ENCODE measurements at places on chromosomes 13 and 19. TPM values are rescaled to one million over a fixed set of nuclear protein-coding genes. Genes with fewer than 3 reads are reported as not detected.

DNA sequence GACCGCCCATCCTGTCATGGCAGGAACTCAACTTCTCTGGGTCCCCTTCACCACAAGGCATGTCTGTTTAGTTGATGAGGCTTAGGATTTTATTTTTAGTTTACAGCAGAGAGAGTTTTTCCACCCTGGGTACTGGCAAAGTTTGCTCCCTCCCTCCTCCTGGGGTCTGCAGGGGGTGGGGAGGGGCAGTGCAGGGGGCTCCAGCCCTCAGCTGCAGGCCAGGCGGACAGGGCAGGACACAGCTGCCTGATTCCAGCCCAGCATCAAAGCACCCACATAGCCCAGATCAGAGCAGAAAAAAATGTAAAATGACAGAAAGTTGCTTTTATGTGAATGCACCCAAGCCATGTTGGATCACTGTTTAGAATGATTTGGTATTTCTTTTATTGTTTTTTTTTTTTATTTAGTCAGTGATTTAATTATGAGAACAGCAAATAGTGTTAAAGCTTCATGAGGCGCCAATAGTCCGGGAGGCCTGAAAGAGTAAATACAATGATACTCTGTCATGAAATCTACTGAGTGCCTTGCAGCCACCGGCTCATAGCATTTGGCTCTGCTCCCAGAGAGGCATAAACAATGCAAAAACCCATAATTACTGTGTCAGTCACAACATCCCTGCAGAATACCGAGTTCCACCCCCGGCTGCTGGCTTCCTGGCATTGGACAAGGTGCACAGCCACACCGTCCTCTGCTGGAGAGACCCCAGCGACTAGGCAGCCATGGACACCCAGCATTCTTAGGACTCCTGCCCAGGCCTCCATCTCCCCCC lies 923.5 kb downstream of the UQCRFS1 start:
- no peak for DNase-seq

GRCh38 chr13:61830475-61830874 lies 414.8 kb upstream of the PCDH20 start:
- no peak for DNase-seq

GRCh38 chr13:111183959-111184358 lies 68.8 kb downstream of the ARHGEF7 start:
- no peak for DNase-seq

GRCh38 chr19:3420909-3421619 lies 54.7 kb downstream of the NFIC start:
- no peak for DNase-seq

DNA sequence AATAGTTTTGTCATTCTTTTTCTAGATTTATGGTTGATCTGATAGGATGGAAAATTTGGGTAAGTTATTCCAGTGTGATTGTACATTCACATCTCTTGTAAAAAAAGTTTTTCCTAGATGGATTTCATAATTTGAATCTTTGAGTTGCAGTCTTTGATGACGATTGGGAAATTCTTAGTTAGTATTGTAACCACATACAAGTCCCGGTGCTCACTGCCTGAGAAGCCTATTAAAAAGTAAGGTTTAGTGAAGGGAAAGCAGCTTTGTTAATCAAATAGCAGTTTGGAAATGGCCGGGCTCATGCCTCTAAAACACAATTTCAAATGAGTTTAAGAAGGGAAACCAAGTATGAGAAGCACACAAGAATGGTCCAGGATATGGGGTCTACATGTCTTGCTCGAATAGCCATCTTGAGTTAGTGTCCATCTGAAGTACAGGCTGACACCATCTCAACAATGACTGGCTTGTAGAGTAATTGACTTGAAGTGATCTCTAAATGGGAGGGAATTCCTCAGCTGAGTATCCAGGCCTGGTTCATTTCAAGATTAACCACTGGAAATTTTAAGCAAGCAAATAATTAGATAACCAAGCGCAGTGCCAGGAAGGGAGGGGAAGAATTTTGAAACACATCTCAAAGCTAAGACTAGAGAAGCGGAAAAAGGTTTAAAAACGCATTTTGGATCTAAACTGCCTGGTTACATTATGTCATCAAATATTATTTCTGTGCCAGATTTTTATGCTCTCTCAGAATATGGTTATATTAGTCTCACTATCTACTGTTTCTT lies 1145.6 kb upstream of the MIR17HG start:
- no peak for DNase-seq

GRCh38 chr19:36169084-36169760 lies 17.0 kb upstream of the COX7A1 start:
- no peak for DNase-seq

- DNase-seq, result no peak
Observed at GRCh38 chr19:45331411-45331810, 8.7 kb upstream of the CKM start.

DNA sequence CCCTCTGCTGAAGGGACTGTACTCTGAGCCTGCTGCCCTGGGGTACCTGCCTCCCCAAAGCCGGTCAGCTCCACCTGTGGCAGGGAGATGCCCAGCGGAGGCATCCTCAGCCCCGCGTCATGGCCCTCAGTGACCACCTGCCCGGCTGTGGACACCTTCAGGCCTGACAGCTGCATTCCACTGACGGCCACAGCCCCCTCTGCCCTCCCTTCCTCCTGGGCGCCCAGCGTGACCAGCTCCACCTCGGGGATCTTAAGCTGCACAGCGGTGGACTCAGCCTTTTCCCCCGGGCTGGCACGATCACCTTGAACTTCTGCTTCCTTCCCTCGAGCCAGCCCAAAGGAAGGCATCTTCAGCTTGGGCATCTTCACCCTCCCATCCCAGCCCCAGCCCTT lies 4.8 kb upstream of the HIPK4 start:
- no peak for DNase-seq

- DNase-seq, result no peak
Observed at GRCh38 chr13:62799931-62800436, 1384.3 kb upstream of the PCDH20 start.

GRCh38 chr19:2798733-2799132 lies 13.4 kb downstream of the THOP1 start:
- DNase-seq, result no peak

- no peak for DNase-seq
Observed at GRCh38 chr19:16750081-16750480, 30.4 kb downstream of the NWD1 start.

DNA sequence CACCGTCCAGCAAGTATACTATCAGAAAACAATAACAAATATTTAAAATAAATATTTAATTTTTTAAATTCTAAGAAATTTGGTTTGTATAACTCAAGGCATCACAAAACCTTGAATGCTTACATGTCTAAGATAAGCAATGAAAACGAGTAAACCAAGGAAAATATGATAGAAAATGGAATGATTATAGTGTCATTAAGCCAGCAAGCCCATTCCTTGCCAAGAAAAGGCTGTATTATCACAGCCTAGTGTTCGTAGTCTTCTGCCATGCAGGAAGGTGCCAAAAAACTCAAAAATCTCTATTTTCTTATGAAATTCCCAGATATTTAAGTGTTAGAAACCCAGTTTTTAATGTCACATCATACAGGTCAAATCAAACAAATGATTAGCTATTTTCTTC lies 136.4 kb downstream of the STOML3 start:
- no peak for DNase-seq

- no peak for DNase-seq
Observed at GRCh38 chr19:11299946-11300810, 4.2 kb downstream of the TSPAN16 start.

DNA sequence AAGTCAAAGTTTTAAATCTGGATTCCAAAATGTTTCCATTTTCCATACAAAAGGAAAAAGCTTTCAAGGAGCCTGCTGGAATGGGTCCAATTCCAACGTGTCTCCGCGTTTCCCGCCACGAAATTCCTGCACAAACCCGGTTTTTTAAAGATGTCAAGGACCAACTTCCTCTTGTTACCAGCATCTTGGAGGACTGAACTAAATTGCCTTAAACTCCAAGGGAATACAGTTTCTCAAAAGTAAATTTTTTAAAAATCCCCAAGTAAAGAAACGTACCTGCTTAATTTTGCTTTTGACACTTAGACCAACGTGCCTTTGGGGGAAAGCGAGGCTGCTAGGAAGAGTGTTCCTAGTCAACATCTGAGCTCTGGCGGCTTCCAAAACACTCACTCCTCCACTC lies 12.3 kb upstream of the SOX1 start:
- DNase-seq, result no peak

GRCh38 chr13:53174545-53174944 lies 145.9 kb downstream of the OLFM4 start:
- no peak for DNase-seq

DNA sequence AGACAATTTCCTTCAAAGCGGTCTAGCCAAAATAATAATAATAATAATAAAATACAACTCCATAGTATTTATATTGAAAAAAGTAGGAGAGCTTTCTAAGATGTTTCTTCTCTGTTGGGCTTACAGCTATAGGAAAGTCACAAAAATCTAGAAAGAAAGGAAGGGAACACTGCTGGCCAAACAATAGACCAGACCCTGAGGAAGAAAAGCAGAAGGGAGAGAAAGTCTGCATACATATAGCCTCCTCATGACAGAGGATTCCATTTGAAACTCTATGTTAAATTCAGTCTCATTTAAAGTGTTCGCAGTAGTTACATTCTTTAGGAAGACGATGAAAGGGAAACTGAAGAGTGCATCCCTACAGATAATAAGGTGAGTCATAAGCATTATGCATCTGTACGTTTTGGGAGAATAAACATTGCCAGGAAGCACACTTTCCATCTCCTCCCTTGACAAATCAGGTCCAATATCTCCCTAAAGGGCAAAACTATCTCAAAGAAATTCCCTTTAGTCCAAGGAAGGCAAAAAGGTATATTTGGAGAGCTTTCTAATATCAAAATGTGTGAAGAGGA lies 86.5 kb downstream of the PCDH9 start:
- DNase-seq, result no peak

- peak; percentile 77 for DNase-seq
Observed at GRCh38 chr19:8240274-8241229, 31.4 kb downstream of the CERS4 start.

DNA sequence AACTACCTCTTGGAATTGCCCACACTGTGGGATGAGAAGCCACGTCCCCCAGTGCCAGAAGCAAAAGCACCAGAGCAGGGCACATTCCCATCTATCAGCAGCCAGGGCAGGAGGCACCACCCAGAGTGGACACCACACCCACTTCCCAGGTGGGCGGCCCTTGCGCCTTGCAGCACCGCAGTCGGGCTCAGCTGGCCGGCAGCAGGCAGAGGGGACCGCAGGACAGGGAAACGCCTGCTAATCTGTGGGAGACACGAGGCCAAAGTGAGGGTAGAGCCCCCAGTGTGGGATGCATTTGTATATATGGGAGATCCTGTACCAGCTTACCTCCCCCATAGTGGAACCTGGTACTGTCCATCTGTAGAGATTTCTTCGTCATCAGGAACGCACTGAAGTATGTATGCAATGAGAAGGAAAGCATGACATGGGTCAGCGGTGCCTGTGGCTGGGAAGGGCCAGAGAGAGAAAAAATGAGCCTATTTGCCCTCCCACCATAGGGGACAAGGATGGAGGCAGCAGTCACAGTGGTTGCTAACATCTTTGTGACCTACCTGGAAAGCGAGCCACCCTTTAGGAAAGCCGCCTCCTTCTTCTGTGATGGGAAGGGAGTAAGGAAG lies 30.9 kb upstream of the NPAS1 start:
- no peak for DNase-seq

GRCh38 chr19:49738268-49738667 lies 24.8 kb downstream of the TSKS start:
- no peak for DNase-seq

DNA sequence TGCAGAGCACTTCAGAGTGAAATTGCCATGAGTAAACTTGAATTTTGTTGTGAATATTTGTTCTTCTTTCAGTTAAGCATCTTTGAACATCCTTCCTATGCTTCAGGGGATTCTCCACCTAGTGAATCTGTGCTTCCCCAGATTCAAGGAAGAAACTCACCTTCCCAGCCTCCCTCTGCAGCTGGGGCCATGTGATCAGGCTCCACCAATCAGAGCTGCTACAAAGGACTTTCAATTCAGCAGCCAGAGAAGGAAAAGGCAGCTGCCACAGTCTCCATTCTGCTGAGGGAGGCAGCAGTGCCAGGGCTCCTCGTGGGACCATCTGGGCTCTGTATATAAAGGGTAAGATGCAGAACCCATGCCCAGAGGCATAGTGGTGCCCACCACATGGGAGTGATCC lies 89.7 kb upstream of the SIAH3 start:
- DNase-seq, result no peak

Gene DIRAS1
- polyA plus RNA-seq, result 2.7 TPM

Gene GJB6
- polyA plus RNA-seq, result 5.4 TPM

Gene ZNF227
- 28.7 TPM for polyA plus RNA-seq

Gene ZNF528
- 31.1 TPM for polyA plus RNA-seq

Gene IGFL2
- not detected for polyA plus RNA-seq

Gene SCEL
- not detected for polyA plus RNA-seq

Gene ZNF99
- polyA plus RNA-seq, result 0.55 TPM

Gene ZNF439
- polyA plus RNA-seq, result 20.4 TPM

Gene ERICH6B
- 2.5 TPM for polyA plus RNA-seq

Gene SLC7A10
- 0.42 TPM for polyA plus RNA-seq
